ENCODE measurements at places on chromosomes 6 and 20.

GRCh38 chr6:113009682-113010081, 662.6 kb downstream of the RFPL4B start:
- no peak for DNase-seq

GRCh38 chr6:4780360-4780812, 4.2 kb downstream of the CDYL start:
- no peak for DNase-seq

DNA sequence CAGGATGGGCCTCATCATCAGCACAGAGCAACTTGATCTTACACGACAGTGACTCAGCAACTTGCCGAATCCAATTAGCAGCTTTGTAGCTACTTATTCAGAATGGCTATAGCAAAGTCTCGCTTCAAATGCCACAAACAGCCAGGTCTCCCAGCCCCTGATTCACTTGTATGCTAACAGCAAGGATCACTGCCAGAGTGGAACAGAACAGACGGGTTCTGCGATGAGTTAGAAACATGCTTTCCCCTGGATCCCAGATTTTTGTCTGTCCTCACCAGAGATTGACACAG, 254.4 kb downstream of the NRN1 start:
- no peak for DNase-seq

- DNase-seq: no peak
Observed at GRCh38 chr20:8509809-8510208, 377.7 kb downstream of the PLCB1 start.

GRCh38 chr20:32894026-32894483, 35.3 kb downstream of the EFCAB8 start:
- DNase-seq: peak; percentile 41

- peak; percentile 74 for DNase-seq
Observed at GRCh38 chr6:13486679-13487121, 700 bp downstream of the GFOD1 start.

- no peak for DNase-seq
Observed at GRCh38 chr6:154923199-154923869, 71.8 kb upstream of the TIAM2 start.

GRCh38 chr6:1665214-1665613, 55.5 kb downstream of the FOXC1 start:
- no peak for DNase-seq

- DNase-seq: no peak
Observed at GRCh38 chr6:4599924-4600323, 176.3 kb upstream of the CDYL start.

DNA sequence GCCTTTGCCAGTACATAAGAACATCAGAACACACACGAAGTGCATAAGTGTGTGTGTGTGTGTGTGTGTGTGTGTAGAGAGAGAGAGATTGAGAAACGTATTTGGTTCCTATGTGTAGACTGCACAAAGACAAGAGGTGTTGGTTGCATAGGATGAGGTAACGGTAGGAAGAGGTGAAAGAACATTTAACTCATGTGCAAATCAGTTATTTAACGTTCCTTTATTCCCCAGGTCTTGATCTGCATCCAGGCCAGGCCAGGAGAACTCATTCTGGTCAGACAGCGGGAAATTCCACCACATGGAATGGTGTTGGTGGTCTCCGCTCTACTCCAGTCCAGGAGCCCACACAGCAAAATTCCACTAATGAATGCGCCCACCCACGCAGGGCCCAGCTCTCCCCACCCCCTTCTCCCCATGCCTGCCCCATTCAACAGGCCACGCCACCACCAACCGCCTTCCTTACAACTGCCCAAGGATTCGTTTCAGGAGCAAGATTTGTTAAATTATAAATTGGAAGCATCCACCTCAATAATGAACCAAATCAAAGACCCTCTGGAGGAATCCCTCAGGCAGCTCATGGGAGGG, 86.8 kb downstream of the CLIC5 start:
- no peak for DNase-seq

DNA sequence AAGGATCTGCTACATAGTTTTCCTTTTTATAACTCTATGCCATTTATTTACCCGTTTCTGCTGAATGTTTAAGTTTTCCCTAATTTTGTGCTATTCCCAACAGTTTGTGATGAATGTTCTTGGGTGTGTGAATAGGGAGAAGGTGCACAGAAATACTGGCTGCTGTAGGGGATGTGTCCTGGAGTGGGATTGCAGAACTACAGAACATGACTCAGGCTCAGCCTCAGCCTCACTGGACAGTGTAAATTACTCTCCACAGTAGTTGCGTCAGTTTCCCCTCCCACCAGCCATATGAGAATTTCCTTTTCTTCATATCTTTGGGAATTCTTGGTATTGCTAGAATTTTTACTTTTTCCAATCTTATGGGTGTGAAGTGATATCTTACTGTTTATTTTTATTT, 57.0 kb downstream of the SLX4IP start:
- DNase-seq: no peak

DNA sequence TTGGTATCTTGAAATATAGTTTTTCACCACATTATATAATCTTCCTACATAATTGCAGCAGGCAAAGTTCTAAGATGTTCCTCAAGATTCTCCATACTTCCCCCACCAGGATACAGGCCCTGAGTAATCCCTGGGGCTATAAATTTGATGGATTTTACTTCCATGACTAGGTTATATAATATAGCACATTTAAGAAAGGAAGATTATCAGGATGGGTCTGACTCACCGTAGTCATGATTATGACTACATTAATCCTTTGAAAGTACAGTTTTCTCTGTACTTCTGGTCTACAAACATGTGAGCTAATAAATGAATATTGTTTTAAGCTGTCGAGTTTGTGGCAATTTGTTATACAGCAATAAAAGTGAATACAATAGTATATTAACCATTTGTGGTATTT, 122.5 kb downstream of the MACROD2 start:
- no peak for DNase-seq

- DNase-seq: no peak
Observed at GRCh38 chr20:10634683-10635411, 39.0 kb downstream of the JAG1 start.

- no peak for DNase-seq
Observed at GRCh38 chr6:170025341-170025911, 265.5 kb downstream of the DLL1 start.

- DNase-seq: no peak
Observed at GRCh38 chr20:62064770-62065673, 659 bp downstream of the TAF4 start.

- no peak for DNase-seq
Observed at GRCh38 chr20:20292472-20292871, 75.4 kb upstream of the INSM1 start.

GRCh38 chr6:113500221-113500620, 356.9 kb upstream of the MARCKS start:
- DNase-seq: no peak

DNA sequence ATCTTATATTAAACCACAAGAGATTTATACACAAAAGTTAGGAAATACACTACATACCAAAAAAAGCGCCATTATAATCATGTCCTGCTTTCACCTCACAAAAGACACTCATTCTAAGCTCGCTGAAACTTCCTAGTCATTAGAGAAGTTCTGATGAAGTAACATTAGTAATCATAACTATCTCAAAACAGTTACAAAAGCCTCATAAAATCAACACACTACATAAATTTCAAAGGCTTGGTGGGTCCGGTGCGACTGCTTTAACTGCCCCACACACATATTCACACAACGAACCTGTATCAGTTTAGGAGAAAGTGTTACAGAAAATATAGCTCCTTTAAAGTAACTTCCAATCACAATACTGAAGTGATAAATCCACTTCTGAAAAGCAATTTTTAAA, 1.9 kb downstream of the PHIP start:
- no peak for DNase-seq

GRCh38 chr6:129069006-129069405, 186.1 kb downstream of the LAMA2 start:
- DNase-seq: no peak

- no peak for DNase-seq
Observed at GRCh38 chr6:69232496-69232895, 564.3 kb downstream of the LMBRD1 start.

DNA sequence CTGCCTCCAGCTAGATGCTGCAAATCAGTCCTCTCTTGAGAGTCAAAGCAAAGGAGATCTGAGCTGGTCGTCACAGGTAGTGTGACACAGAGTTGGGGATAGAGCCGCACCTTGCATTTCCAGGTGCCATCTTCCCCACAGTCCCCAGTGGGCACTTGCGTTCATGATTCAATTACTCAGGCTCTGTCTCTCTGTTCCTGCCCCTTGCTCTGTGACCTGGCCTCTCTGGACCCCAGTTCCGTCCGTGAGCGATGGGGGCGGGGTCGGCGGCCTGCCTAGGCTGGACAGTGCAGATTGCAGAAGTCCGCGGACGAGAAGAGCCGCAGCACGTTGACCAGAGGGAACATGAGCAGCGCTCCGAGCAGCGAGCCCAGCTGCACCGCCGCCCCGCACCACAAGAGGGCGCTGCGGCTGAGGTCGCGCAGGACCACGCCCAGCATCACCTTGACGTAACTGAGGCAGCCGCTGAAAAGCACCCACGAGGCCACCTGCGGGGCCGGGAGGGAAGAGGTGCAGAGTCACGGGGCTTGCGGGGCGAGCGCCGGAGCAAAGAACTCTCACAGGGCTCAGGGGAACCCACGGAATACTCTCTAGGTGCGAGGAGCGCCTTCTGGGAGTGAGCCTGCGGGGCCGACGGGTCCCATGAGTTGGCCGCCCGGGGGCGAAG, 7.4 kb downstream of the SLC52A3 start:
- peak; percentile 59 for DNase-seq

GRCh38 chr6:49551078-49551865, 804 bp downstream of the C6orf141 start:
- DNase-seq: peak; percentile 73

DNA sequence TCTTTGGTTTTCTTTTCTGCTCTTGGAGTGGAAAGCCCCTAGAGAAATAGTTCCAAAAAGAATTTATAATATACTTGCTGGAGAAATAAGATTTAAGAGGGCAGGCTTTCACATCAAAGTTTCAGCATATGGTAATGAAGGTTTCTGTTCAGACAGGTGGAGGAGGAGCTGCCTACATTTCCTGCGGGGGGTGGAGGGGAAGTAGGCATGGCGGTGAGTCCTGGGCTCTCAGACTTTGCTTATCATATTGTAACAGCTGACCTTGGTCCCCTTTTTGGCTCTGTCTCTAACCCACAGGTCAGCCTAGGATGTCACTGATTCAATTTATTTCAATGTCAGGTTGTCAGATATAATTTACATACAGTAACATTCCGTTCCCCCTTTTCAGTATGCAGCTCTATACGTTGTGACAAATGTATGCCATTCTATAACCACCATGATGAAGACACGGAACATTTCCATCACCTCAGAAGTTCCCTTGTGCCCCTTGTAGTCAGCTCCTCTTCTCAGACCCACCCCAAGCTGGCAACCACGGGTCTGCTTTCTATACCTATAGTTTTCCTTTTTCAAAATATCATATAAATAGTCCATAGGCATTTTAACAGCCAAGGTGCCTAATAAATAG, 77.6 kb upstream of the GGTLC1 start:
- DNase-seq: no peak

GRCh38 chr6:118735320-118735719, 83.9 kb upstream of the CEP85L start:
- DNase-seq: no peak

- no peak for DNase-seq
Observed at GRCh38 chr6:159919011-159919511, 28.3 kb downstream of the MAS1 start.

DNA sequence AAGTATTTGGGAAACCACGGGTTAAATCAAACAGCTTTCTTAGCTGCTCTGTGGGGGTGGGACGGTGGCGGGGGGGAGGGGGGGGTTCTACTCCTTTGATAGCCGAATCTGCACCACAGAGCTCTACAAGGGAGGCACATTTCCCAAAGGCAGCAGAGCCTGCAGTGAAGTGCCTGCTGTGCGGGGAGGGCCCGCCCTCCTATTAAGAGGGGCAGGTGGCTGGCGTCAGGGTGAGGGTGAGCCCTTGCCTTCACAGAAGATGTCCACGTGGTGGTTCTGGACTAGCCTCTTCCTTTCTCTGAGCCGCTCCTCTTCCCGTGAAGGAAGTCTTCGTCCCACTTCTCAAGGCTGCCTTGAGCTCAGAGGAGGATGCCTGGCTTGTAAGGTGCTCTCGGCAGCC, 174.9 kb upstream of the THBS2 start:
- no peak for DNase-seq

DNA sequence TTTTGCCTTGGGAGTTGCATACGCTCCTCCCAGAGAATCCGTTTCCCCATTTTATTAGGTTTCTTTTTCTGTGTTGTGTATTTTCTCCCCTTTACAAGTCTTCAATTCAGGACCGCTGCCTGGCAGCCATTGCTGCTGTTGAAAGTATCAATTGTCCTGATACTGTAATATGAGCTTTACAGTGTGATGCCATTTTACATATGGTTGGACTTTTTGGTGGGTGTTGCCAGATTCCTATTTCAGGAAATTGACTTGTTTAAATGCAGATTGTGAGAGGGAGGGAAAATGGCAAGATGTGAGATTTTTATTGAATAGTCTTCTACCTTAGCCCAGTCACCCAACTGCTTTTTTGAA, 1.2 kb downstream of the PANK2 start:
- no peak for DNase-seq

DNA sequence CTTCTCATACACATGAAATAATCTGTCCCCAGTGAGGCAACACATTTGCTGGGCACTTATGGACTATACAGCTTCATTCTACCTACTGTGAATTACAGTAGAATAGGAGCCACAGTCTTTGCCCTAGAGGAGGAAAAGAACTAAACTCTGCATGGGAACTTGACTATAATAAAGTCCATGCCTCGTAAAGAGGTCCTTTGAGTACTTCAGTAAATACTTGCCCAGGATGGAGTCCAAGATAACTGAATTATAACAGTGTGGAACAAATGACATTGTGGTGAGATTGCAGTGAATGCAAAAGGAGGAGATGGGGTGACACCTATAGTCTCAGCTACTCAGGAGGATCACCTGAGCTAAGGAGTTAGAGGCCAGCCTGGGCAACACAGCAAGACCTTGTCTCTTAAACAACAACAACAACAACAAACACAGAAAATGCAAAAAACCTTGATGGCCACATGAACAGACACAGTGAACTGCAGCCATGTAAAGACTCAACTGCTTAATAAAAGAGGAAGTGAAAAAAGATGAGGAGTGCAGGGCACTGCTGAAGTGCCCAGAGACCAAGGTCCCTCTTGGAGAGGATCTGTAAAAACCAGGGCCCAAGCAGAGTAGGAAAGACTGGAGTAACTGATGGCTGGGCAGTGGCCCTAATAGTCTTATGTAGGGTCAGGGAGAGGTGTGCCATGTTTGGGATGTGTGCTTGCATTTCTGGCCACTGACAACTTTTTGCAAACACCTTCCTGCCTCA, 3.7 kb downstream of the MRPS18A start:
- DNase-seq: no peak

GRCh38 chr6:127202676-127203075, 64.0 kb upstream of the RNF146 start:
- no peak for DNase-seq

- DNase-seq: no peak
Observed at GRCh38 chr6:5205877-5206850, 54.6 kb downstream of the LYRM4 start.

Measured in H1 (cell line).